ENCODE measurements at places on chromosomes 6 and 20.
A peak's percentile ranks its signal among the peaks of the same experiment; 100 is the strongest.

DNA sequence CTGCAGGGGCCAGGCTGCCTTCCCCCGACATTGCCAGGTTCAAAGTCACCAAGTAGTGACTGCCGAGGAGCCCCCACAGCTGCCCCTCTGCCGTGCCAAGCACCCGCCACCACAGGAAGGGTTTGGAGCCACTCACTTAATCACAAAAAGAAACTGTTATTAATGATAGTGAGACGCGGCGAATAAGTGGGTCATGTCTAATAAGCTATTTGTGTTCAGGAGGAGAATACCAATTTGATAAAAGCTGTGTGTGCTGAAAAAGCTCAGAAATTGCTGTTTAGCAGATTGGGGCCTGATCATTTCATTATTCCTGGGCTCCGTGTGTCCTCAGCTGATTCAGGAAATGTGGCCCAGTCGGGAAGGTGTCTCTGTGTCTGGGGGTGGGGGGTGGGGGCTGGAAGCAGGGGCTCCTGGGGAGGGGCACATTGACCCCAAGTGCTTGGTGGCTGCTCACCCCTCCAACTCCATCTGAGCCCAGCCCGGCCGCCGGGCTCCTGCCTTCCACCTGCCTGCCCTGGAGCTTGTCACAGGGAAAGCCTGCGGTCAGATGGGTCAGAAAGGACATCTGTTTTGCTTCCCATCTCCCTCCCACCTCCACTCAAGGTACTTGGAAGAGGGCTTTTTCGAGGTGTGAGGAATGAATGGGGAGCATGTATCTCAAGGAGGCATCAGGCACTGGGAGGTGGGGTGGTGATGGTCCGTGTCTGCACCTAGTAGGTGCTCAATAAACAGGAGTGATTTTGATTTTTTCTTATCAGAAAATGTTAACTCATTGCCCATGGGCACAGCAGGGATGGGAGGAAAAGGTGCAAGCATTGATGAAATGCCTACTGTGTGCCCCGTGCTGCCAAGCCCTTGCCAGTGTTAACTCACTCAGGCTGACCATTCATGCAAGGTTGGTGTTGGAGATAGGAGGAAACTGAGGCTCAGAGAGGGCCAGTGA, 3.0 kb downstream of the VSTM2L start:
- no peak for DNase-seq

- no peak for DNase-seq
Observed at GRCh38 chr6:134680021-134680420, 269.9 kb downstream of the ALDH8A1 start.

DNA sequence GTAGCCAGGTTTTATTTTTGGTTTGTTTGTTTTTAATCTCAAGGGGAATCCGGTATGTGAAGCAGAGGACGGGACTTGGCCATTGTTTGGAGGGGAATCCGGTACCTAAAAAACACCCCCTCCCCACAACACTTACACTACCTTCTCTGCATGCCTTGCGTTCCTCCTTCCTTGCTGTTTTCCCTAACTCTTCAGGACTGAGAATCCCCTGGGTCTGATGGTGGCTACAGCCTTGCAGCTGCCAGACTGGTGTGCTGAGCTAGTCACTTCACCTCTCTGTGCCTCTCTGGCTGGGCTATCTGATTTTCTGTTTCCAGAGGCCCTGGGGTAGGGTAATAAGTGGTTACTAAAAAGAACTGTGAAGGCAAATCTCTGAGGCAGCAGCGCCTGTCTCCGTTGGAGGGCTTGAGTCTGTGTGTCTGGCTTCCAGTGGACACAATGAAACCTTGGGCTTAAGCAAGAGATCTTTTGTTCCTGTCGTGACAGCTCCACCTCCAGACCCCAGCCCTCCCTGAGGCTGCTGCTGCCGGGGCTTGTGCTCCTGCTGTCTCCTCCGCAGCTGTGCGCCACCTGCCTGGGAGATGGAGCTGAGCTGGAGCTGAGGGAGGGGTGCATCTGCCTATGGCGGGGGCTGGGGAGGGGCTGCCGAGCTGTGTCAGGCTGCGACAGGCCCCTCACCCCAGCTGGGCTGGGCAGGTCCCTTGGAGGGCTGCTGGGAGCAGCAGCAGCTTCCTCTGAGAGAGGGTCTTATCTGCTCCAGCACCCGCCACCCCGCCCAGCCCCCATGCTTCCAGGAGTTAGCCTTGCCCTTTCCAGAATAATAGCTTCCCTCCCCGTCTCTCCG, 65.8 kb upstream of the CCDC167 start:
- peak; percentile 71 for DNase-seq

DNA sequence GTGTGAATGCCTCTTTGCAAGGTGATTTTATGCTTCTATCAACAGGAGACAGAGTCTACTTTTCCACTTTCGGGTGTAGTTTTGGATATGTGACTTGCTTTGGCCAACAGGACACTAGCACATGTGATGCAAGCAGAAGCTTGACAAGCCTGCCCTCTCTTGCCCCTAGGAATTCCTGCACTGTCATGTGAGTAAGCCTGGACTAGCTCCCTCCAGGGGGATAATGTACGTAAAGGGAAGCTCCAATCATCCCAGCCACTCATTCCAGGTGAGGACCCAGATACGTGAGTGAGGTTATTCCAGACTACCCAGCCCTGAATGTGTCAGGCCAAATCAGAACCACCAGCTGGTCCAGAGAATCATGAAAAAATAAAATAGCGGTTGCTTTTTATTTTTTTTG, 33.3 kb downstream of the BEND3 start:
- no peak for DNase-seq

GRCh38 chr20:57399587-57400155, 8.5 kb downstream of the RBM38 start:
- DNase-seq: no peak

DNA sequence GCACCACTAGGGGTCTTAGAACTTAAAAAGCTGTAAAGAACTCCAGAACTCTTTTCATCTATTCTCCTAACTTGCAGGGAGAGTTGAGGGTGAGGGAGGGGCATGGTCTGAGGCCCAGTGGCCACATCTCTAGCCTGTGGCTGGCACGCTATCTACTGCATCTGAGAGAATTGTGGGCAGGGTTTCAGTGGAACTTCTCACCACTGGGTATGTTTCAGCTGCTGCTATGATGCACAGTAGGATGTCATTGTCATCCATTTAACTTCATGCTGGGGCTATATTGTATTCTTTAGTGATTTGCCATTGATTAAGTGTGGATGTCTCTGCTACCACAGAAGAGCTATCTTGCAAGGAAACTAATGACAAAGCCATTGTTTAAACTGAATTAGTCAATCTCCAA, 4.5 kb downstream of the TMEM14A start:
- no peak for DNase-seq

DNA sequence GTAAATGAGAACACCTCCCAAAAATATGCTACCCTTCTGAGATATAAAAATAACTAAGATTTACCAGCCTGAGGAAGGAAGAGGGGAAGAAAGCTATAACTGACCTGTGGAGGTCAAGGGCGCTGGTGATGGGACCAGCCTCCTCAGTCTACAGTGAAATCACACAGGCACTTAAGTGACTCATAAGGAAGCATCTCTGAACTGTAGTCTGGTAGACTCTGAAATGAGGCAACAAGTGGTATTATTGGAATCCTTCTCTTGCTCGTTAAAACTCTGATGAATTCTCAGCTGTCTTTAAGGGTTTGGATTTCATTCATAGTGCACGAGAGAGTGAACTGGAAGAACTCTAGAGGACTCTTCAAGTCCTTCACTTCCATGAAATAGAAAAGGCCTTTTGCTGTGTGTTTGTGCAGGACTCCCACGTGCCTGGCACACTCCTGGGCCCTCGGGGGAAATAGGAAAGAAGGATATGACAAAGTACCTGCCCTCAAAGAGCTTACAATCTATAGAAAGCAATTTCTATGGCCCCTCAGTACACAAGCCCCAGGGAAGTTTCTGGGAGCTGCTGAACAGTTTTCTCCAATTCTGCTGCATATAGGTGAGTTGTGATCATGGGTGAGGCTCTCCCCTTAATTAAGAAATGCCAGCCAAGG, 231.8 kb upstream of the RREB1 start:
- no peak for DNase-seq

GRCh38 chr6:43634702-43635303, 837 bp upstream of the MAD2L1BP start:
- DNase-seq: no peak

GRCh38 chr20:62561182-62561581, 81.1 kb upstream of the SLCO4A1 start:
- no peak for DNase-seq

DNA sequence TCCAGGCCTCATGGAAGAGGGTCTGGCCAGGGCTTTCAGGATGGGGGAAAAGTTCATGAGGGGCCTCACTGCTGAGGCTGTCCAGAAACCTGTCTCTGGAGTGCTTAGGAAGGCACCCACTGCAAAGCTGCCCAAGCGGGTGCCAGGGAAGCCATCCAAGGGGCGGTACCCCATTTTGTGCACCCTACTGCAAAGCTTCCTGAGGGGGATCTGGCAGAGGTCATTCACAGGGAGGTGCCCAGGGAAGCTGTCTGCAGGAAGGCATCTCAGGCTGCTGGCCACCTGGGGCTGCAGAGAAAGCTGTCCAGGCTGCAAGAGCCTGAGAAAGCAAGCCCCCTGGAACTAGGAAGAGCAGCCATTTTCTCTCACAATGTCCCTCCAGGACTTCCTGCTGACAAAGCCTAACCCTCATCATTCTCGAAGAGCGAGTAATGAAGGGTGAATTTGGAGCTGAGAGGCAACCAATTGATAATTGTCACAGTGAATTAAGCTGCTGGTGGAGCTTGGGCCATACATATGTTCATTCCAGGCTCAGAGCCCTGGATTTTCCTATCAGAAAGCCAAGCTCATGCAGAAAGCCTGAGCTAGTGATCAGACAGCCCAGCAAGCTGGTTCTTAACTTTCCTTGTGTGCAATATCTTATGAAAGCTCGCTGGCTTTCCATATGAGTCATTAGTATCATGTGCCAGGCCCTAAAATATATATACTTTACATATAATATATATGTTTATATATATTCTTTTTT, 62.2 kb upstream of the SLC22A16 start:
- no peak for DNase-seq

- DNase-seq: no peak
Observed at GRCh38 chr6:27294409-27294808, 17.7 kb downstream of the POM121L2 start.

DNA sequence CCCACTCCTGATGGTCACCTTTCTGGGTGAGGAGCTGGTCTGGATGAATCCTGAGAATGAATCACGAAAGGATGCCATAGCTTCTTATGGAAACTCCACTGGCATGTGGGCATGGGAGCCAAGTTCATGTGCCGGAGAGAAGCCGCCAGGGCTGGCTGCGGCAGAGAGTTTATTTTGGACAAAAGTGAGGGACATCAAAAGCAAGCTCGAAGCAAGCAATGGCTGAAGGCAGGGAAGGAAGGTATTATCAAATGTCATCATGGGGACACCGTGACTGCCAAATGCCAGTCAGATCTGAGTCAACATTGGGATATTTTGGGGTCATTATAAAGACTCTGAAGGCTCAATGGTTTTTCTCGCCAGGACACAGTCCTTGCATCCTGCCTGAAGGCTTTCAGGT, 249.1 kb downstream of the QKI start:
- no peak for DNase-seq

DNA sequence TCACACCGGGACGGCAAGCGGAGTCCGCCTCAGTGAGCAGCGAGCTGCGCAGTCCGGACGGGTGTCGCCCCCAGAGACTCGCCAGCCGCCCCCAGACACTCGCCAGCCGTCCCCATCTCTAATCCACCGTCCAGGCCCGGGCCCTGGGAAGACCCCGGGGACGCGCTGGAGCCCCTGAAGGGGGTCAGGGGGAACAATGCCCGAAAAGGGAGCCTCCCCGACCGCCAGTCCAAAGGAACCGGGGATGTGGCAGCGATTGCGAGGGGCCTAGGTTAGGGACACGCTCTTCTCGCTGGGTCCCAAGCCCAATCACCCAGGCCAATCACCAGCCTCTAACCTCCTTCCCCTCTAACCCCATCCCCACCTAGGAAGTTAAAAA, 33.1 kb downstream of the TFAP2A start:
- DNase-seq: no peak

GRCh38 chr6:126722411-126722810, 382.5 kb downstream of the CENPW start:
- DNase-seq: no peak

DNA sequence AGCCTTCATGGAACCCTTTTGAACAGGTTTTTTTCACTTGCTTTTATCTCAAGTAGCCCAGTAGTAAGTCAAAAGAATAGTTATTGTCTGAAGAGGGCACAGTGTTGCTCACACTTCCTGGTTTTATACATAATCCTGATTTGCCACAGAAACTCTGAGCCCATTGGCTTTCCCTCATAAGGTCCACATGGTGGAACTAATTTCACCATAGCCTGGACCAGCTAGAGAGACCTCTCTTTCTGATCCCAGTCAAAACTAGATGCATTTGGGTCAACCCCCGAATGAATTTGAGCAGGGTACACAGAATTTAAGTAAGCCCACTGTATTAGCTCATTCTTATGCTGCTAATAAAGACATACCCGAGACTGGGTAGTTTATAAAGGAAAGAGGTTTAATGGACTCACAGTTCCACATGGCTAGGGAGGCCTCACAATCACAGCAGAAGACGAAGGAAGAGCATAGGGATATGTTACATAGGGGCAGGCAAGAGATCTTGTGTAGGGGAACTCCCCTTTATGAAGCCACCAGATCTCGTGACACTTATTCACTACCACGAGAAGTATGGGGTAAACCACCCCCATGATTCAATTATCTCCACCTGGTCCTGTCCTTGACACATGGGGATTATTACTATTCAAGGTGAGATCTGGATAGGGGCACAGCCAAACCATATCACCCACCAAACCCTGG, 6.2 kb downstream of the RWDD2A start:
- no peak for DNase-seq

- no peak for DNase-seq
Observed at GRCh38 chr6:106688177-106688951, 59.0 kb downstream of the QRSL1 start.

- DNase-seq: no peak
Observed at GRCh38 chr20:43564993-43565757, 6.3 kb downstream of the SGK2 start.

GRCh38 chr20:38091441-38092216, 58.1 kb downstream of the RPRD1B start:
- no peak for DNase-seq

DNA sequence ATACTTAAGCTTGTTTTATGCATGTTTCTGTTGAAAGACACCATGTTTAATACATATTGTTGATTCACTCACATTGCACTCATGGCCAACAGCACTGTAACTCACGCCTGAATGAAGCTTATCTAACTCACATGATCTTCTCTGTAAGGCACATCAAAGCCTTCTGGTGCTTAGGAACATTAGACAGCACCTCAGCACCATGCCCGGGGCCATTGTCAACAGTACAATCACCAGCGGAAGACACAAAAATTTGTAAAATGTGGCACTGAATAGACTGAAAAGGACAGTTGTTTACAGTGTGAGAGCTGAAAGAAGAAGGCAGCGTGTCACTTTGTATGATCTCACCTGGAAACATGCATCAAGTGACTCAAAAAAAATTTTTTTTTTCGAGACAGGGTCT, 8.9 kb upstream of the TCF15 start:
- no peak for DNase-seq

- no peak for DNase-seq
Observed at GRCh38 chr6:143549949-143550268, 38.4 kb upstream of the FUCA2 start.

- no peak for DNase-seq
Observed at GRCh38 chr6:159800141-159800865, at the start of gene PNLDC1. PNLDC1 (plus strand) TSS chr6:159800276; CDS start chr6:159800308, 32 bp downstream.

- no peak for DNase-seq
Observed at GRCh38 chr20:37640600-37641561, 52.9 kb upstream of the CTNNBL1 start.

GRCh38 chr6:95784019-95784418, 206.7 kb downstream of the MANEA start:
- DNase-seq: no peak
